ENCODE measurements at places on chromosomes 16 and 17. TPM values are rescaled to one million over a fixed set of nuclear protein-coding genes. Genes with fewer than 3 reads are reported as not detected.

Gene SMTNL2
- polyA plus RNA-seq: 0.42 TPM

Gene BHLHA9
- not detected for polyA plus RNA-seq

Gene PYCARD
- 14.1 TPM for polyA plus RNA-seq

Gene EPN3
- 6.9 TPM for polyA plus RNA-seq

DNA sequence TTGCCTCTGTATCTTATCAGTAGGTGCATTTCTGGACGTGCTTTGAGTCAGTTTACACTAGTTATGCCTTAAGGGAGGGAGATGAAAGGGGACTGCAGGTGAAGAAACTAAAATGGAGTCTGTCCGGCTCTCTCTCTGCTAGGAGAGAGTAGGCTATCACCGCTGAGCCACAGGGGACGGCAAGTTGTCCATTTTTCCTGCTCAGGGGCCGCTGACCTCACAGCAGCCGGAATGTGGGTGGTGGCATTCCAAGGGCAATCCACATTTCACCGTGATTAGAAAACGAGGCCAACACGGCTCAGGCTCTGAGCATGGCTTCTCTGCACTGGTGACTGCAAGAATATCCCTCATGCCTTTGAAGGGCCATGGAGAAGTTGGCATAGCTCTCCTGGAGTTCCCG is 19.0 kb upstream of the KLHDC4 start:
- DNase-seq: no peak

GRCh38 chr17:33888455-33888854 is 366.6 kb upstream of the CCL2 start:
- DNase-seq: no peak

- no peak for DNase-seq
These were observed 10.6 kb downstream of the CDH11 start for GRCh38 chr16:65111306-65111705.

GRCh38 chr17:74202938-74203337 is 540 bp upstream of the RPL38 start:
- DNase-seq: no peak

- no peak for DNase-seq
These were observed 6.1 kb upstream of the KRT10 start for GRCh38 chr17:40828454-40829044.

- DNase-seq: no peak
These were observed 5.8 kb upstream of the CHCT1 start for GRCh38 chr17:60416368-60416925.

Data from pancreas (tissue), 10 donors.